Caki2 (cell line): ENCODE measurements at places on chromosomes 1 and 21. TPM values are rescaled to one million over a fixed set of nuclear protein-coding genes. Genes with fewer than 3 reads are reported as not detected.

AK4 gene
- total RNA-seq: 14.0 and 14.7 TPM in 2 replicates

C1orf185 gene
- total RNA-seq: not detected in 2 replicates

CA14 gene
- total RNA-seq: not detected in 2 replicates

FAM78B gene
- 0.68 TPM in 1 of 2 replicates, not detected in the other for total RNA-seq

SPRR1B gene
- total RNA-seq: not detected in 2 replicates

LIPI gene
- not detected in 2 replicates for total RNA-seq

SLAMF9 gene
- not detected in 2 replicates for total RNA-seq

ERG gene
- not detected in 2 replicates for total RNA-seq

S100A7 gene
- total RNA-seq: not detected in 2 replicates

IGFN1 gene
- total RNA-seq: 65.4 and 75.0 TPM in 2 replicates

RBM11 gene
- total RNA-seq: 2.8 and 10.4 TPM in 2 replicates

CD247 gene
- total RNA-seq: not detected in 2 replicates

TRPM2 gene
- not detected in 2 replicates for total RNA-seq

SORT1 gene
- 9.5 and 11.0 TPM in 2 replicates for total RNA-seq

VSIG8 gene
- total RNA-seq: 0.57 TPM in 1 of 2 replicates, not detected in the other

ATF6 gene
- 10.8 and 13.5 TPM in 2 replicates for total RNA-seq

ATP13A2 gene
- 30.2 and 37.7 TPM in 2 replicates for total RNA-seq

ADAMTS5 gene
- total RNA-seq: under 0.01 and 0.35 TPM in 2 replicates

SLC22A15 gene
- 1.5 and 4.2 TPM in 2 replicates for total RNA-seq

AMY1B gene
- not detected in 2 replicates for total RNA-seq

LEFTY2 gene
- not detected in 2 replicates for total RNA-seq

S100A3 gene
- total RNA-seq: not detected in 2 replicates

GPR37L1 gene
- total RNA-seq: not detected in 2 replicates

ARL8A gene
- 16.9 and 23.9 TPM in 2 replicates for total RNA-seq

FAM229A gene
- not detected in 2 replicates for total RNA-seq

CCDC18 gene
- 6.5 and 6.9 TPM in 2 replicates for total RNA-seq

OR2T11 gene
- not detected in 2 replicates for total RNA-seq

UTS2 gene
- not detected in 2 replicates for total RNA-seq

DMRTA2 gene
- not detected in 2 replicates for total RNA-seq

KLF17 gene
- not detected in 2 replicates for total RNA-seq

PEX10 gene
- 67.4 and 71.9 TPM in 2 replicates for total RNA-seq

STUM gene
- total RNA-seq: not detected in 2 replicates

S100A5 gene
- total RNA-seq: not detected in 2 replicates

OVAAL gene
- 0.61 TPM in 1 of 2 replicates, not detected in the other for total RNA-seq

CLCA4 gene
- not detected in 2 replicates for total RNA-seq

TMPRSS15 gene
- not detected in 2 replicates for total RNA-seq
